ENCODE measurements at places on chromosomes 5 and 9. TPM values are rescaled to one million over a fixed set of nuclear protein-coding genes. Genes with fewer than 3 reads are reported as not detected.

The LRRTM2 gene
- 0.02 TPM for total RNA-seq

The LOX gene
- not detected for total RNA-seq

The CEL gene
- total RNA-seq, result 1.9 TPM

The PRRX2 gene
- 0.28 TPM for total RNA-seq

The HTR1A gene
- not detected for total RNA-seq

The MAMDC4 gene
- 13.4 TPM for total RNA-seq

The UNC5A gene
- not detected for total RNA-seq

The MAP3K1 gene
- total RNA-seq, result 20.9 TPM

The GPX3 gene
- total RNA-seq, result not detected

The PTRH1 gene
- total RNA-seq, result 14.4 TPM

The PCDHA7 gene
- total RNA-seq, result not detected

The CACFD1 gene
- 1.1 TPM for total RNA-seq

The MYORG gene
- 4.2 TPM for total RNA-seq

The NEUROG1 gene
- not detected for total RNA-seq

The PCDHGC5 gene
- not detected for total RNA-seq

The SFXN1 gene
- 230 TPM for total RNA-seq

The C9orf50 gene
- total RNA-seq, result not detected

The FCN1 gene
- total RNA-seq, result not detected

The FOXD4L6 gene
- total RNA-seq, result not detected

The KIF24 gene
- total RNA-seq, result 9.3 TPM

The C9 gene
- total RNA-seq, result not detected

The TNFSF15 gene
- total RNA-seq, result 0.16 TPM

The SPINK4 gene
- not detected for total RNA-seq

The OSMR gene
- total RNA-seq, result not detected

The SYK gene
- 0.26 TPM for total RNA-seq

The DEPDC1B gene
- total RNA-seq, result 35.3 TPM

The DENND4C gene
- total RNA-seq, result 28.8 TPM

The SPARC gene
- 0.37 TPM for total RNA-seq

The FST gene
- 0.49 TPM for total RNA-seq

The CNTLN gene
- 0.18 TPM for total RNA-seq

The LAMC3 gene
- not detected for total RNA-seq

The DMRTA1 gene
- total RNA-seq, result not detected

The MLANA gene
- total RNA-seq, result not detected

The ABHD17B gene
- total RNA-seq, result 27.0 TPM

The CCDC192 gene
- total RNA-seq, result not detected

The SERF1A gene
- 6.2 TPM for total RNA-seq

The FOXI1 gene
- not detected for total RNA-seq

The DMGDH gene
- total RNA-seq, result 0.70 TPM

The GADD45G gene
- total RNA-seq, result 12.9 TPM

The BTNL3 gene
- not detected for total RNA-seq

The HAPLN1 gene
- total RNA-seq, result not detected

The ZNF618 gene
- total RNA-seq, result 0.54 TPM

The RAD50 gene
- total RNA-seq, result 51.6 TPM

The SLC44A1 gene
- total RNA-seq, result 4.9 TPM

The GARNL3 gene
- total RNA-seq, result 4.0 TPM

The FRMD3 gene
- total RNA-seq, result 0.33 TPM

The CCNJL gene
- total RNA-seq, result 0.23 TPM

The KIAA1958 gene
- 11.6 TPM for total RNA-seq

The IFNB1 gene
- 1.2 TPM for total RNA-seq

The MCC gene
- total RNA-seq, result 7.5 TPM

Data from activated CD8-positive, alpha-beta memory T cell treated with anti-CD3 and anti-CD28 coated beads, Interleukin-2, amount 10 ng/mL, durations not matched to agents 7 days and 5 days (primary cell).